GM23248 (cell line): ENCODE measurements at places on chromosomes 16 and 17. TPM values are rescaled to one million over a fixed set of nuclear protein-coding genes. Genes with fewer than 3 reads are reported as not detected.

Gene SMPD3
- total RNA-seq: 0.32 TPM in 1 of 2 replicates, not detected in the other

DNA sequence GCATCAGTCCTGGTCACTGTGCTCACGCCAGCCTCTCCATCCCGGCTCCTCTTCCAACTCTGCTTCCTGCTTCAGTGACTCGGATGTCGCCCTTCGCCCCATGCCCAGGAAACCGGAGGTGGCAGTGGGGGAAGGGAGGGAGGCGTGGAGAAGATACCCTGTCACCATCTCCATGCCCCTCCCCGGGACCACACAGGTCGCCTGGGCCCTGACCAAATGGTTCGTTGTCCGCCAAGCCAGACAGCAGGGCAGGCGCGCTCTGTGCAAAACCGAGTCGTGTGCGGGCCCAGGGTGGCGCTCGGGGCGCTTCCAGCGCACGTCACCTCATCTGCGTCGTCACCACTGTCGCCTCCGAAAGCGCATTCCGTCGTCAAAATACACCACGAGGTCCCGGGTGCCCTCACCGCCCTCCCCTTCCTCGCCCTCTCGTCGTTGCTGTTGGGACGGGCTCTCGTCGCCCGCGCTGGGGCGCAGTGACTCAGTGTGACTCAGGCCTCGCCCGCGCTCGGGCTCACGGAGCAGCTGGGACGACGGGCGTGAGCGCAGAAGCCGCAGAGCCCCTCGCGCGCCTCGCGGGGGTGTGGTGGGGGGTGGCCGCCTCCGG is 39.2 kb downstream of the ZNF778 start:
- H3K27me3 ChIP-seq: no peaks in the 10 kb centered on the region
- DNase-seq: peak; percentile 89
- no peak overlapping the region for H3K27ac ChIP-seq
- no peaks in the 10 kb centered on the region for H3K36me3 ChIP-seq

DNA sequence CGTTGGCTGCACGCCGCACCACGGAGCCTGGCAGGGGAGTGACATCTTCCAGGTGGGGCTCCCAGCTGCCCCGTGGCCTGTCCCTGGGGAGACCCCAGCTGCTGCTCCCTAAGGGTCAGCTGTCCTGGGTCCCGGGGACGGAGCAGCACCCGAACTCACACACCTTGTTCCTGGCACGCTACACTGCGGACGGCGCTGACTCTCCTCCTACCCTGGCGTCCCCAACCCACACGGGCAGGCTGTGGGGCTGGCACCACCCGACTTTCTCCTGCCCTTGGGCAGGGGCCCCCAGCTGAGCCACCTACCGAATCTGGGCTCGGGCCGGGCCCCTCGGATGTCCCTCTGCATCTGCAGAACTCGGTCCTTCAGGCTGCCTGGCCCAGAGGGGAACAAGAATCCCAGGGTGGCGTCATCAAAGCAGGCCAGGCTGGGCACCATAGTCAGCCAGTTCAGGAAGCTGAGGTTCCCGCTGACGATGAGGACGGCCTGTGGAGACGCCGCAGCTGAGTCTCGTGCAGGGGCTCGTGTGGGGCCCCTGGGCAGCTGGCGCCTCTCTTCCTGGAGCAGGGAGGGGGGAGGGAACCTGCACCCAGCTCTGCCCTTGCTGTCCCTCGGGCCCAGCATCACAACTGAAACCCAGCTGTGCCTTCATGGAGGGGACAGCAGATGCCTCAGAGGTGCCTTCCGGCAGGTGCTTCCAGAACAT is 70.5 kb upstream of the GNG13 start:
- no peaks in the 10 kb centered on the region for H3K36me3 ChIP-seq
- no peaks in the 10 kb centered on the region for H3K4me1 ChIP-seq
- no peaks in the 10 kb centered on the region for H3K27me3 ChIP-seq
- H3K4me3 ChIP-seq: no peak overlapping the region

Gene SMG1
- 29.1 and 37.1 TPM in 2 replicates for total RNA-seq

Gene ABAT
- total RNA-seq: 5.2 and 8.0 TPM in 2 replicates

DNA sequence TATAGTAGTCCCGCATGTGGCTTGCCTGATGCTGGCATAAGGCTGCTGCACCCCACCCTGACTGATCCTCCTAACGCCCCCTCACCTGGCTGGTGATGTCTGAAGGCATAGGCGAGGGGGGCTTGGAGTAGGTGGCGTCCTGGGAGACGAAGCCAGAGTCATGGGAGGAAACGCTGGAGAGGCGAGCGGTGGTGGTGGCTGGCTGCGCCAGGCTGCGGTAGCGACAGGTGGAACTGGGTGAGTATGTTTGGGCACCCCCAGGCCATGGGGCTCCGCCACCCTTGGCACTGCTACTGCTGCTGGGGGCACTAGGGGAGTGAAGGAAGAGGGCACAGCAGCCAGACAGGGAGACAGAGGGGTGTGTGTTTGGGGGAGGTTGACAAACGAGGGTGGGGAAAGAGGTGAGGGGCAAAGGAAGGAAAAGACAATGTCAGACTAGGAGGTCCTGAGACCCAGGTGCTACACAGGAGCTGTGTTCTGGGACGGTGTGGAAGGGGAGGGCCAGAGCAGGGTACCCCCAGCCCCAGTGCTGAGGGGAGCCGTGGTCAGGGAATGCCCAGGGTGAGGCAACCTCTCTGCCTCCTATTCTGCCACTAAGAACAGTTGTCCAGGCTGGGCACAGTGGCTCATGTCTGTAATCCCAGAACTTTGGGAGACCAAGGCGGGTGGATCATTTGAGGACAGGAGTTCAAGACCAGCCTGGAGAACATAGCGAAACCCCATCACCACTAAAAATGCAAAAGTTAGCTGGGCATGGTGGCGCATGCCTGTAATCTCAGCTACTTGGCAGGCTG is 11.4 kb downstream of the MTSS2 start:
- no peaks in the 10 kb centered on the region for H3K27me3 ChIP-seq
- H3K36me3 ChIP-seq: peaks cover 60% of the 10 kb centered on the region

DNA sequence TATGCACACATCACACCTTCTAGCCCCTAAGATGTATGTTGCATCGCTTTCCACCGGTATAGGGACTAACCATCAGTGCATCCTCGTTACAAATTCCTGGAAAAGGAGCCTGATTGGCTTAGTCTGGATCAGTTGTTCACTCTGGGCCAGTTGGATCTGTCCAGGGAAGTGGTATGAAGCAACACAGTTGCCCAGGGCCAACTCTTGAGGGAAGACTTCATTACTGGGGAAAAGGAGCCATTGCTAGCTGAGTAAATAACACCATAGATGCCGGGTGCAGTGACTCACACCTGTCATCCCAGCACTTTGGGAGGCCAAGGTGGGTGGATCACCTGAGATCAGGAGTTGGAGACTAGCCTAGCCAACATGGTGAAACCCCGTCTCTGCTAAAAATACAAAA is 275.2 kb upstream of the RBFOX1 start:
- no peak overlapping the region for H3K4me3 ChIP-seq
- H3K27me3 ChIP-seq: no peaks in the 10 kb centered on the region
- DNase-seq: no peak
- H3K36me3 ChIP-seq: no peaks in the 10 kb centered on the region

DNA sequence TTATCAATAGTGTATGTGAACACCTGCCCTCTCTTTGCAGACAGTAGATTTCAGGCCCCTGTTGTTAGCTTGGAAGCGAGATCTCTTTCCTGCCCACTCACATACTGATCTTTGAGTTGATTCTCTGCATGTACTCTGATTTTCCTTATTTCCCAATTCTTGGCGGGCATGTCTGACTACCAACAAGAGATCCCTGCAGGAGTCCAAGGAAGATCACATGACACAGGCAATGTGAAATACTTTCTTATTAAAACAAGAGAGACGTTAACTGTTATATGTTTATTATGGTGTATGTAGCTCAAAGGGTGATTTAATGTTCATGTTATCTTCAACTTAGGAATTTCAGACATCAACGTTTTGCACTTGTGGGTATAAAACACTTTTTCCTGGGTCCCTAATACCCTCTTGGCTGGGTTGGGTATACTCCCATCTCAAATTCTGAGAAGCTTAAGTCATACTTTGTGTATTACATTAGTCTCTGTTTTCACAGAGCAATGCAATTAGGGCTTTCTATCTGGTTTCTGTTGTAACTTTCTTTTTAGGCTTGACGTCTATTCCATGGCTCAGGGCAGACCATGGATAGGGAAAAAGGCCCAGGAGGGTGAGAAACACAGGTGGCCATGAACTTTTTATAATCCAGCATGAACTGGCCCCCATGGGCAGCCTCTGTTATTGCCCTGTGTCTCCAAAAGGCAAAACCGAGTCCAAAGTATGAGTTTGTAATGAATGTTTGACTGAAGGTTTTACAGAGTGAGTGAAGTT is 32.2 kb downstream of the HSD17B2 start:
- H3K4me1 ChIP-seq: peaks cover 33% of the 10 kb centered on the region
- H3K36me3 ChIP-seq: no peaks in the 10 kb centered on the region
- H3K27me3 ChIP-seq: no peaks in the 10 kb centered on the region
- H3K27ac ChIP-seq: peak overlapping the region; percentile 67
- peak; percentile 74 for DNase-seq

Gene SLC5A11
- not detected in 2 replicates for total RNA-seq

DNA sequence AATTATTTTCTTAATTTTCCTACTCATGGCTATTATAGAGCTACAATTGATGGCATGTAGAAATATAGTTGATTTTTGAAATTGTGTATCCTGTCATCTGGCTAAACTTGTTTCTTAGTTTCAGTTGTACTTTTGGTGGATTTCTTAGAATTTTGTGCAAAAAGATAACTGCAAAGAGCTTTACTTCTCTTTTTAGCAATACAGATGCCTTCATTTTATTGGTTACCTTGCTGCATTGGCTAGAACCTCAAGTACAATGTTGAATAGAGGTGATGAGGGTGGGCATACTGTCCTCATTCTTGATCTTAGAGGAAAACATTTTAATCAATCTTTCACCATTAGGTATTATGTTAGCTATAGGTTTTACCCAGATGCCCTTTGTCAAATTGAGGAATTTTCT is 67.9 kb downstream of the METRNL start:
- peaks cover 20% of the 10 kb centered on the region for H3K4me1 ChIP-seq
- H3K27ac ChIP-seq: no peak overlapping the region
- no peaks in the 10 kb centered on the region for H3K27me3 ChIP-seq

DNA sequence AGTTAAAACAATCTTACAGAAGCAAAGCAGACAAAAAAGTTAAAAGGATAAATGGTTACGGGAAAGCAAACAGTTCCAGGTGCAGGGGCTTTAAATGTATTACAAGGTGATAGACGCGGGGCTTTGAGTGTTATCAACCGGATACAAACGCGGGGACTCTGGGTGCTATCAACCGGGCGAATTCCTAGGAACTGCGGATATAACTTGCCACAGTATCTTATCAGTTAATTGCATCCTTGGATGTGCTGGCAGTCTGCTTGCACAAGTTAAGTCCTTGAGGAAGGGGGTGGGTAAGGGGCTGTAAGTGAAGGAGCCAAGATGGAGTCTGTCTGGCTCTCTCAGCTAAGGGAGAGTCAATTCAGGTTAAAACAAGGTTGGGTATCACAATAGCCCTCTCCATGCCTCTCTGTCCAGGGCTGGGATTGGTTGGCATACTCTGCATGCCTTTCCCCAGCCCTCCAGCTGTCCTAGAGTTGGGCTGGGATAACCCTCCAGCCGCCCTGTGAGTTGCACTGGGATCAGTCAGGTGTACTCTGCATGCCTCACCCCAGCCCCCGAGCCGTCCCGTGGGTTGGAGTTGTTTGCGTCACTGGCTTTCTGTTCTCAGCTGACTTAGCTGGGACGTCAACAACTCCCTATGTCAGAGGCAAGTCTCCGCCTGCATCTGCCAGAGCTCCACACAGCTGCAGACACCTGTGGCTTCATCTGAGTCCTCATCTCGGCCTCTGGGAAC is 40.9 kb downstream of the TMEM235 start:
- H3K27me3 ChIP-seq: peaks cover 26% of the 10 kb centered on the region
- no peak overlapping the region for H3K27ac ChIP-seq
- no peaks in the 10 kb centered on the region for H3K36me3 ChIP-seq
- H3K4me1 ChIP-seq: no peaks in the 10 kb centered on the region
- no peak for DNase-seq
- H3K4me3 ChIP-seq: no peak overlapping the region

Gene PGAP6
- 78.4 and 98.6 TPM in 2 replicates for total RNA-seq

DNA sequence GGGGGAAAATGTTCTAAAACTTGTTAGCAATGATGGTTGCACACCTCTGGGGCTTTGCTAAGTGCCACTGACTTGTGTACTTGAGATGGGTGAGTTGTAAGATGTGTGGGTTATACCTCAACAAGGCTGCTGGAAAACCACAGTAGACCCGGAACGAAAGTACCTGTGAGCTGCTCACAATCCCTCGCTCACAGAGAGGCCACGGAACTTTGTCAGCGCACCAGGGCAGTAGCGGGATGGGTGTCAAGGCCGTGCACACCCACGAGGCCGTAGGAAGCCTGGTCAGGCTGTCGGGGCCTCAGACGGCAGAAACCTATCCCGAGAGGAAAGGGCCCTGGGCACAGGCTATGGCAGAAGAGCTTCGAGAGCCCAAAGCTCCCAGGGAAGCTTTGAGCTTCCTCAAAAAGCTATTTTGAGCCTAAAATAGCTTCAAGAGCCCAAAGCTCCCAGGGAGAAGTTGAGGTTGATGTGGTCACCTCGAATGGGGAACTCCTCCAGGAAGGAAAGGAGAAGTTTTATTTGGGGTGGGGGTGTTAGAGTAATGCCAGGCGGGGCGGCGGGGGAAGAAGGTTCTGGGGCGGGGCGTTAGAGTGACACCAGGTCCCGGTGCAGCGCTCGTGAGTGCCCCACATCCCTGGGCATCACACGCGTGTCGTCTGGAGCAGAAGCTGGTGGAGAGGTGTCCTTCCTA is 19.0 kb downstream of the CBFA2T3 start:
- DNase-seq: no peak
- no peaks in the 10 kb centered on the region for H3K36me3 ChIP-seq
- peaks cover 14% of the 10 kb centered on the region for H3K27me3 ChIP-seq

Gene CCL1
- total RNA-seq: not detected in 2 replicates

Gene TP53TG3B
- total RNA-seq: not detected in 2 replicates

DNA sequence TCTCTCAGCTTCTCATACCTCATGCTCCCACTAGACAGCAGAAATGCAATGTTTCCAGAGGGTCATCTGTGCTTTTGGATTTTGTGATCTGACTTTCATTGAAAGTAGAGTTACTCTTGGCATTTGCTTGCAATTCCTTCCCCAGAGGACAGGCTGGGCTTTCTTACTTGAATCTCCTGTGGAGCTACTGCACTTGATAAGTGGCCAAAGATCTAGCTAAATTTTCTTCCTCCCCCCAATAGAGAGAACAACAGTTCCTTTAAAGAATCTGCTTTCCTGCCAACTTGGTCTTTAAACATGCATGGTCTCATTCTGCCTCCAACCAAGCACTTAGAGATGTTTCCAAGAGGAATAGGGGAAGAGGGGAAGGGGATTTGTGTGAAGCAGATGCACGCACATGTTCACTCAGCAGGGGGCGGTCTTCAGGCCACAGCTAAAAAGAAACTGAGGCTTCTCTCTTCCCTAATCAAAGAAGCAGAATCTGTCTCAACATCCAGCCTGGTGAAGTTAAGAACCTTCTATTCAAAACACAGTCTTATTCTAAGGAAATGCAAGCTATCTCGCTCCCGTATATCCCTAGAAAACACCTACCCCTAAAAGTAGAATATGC is 229.6 kb downstream of the ZFHX3 start:
- no peaks in the 10 kb centered on the region for H3K36me3 ChIP-seq
- DNase-seq: no peak
- peaks cover 30% of the 10 kb centered on the region for H3K4me1 ChIP-seq

- H3K27me3 ChIP-seq: no peaks in the 10 kb centered on the region
- no peak overlapping the region for H3K4me3 ChIP-seq
- H3K36me3 ChIP-seq: no peaks in the 10 kb centered on the region
- no peak overlapping the region for H3K27ac ChIP-seq
- H3K4me1 ChIP-seq: no peaks in the 10 kb centered on the region
- DNase-seq: no peak
Measured at GRCh38 chr16:78278056-78278450, 178.6 kb downstream of the WWOX start.

- no peaks in the 10 kb centered on the region for H3K27me3 ChIP-seq
- no peak overlapping the region for H3K27ac ChIP-seq
- peaks cover 18% of the 10 kb centered on the region for H3K4me1 ChIP-seq
- DNase-seq: no peak
Measured at GRCh38 chr17:64323774-64324173, 60.7 kb upstream of the TEX2 start.
